ENCODE measurements at places on chromosomes 3 and 15.

DNA sequence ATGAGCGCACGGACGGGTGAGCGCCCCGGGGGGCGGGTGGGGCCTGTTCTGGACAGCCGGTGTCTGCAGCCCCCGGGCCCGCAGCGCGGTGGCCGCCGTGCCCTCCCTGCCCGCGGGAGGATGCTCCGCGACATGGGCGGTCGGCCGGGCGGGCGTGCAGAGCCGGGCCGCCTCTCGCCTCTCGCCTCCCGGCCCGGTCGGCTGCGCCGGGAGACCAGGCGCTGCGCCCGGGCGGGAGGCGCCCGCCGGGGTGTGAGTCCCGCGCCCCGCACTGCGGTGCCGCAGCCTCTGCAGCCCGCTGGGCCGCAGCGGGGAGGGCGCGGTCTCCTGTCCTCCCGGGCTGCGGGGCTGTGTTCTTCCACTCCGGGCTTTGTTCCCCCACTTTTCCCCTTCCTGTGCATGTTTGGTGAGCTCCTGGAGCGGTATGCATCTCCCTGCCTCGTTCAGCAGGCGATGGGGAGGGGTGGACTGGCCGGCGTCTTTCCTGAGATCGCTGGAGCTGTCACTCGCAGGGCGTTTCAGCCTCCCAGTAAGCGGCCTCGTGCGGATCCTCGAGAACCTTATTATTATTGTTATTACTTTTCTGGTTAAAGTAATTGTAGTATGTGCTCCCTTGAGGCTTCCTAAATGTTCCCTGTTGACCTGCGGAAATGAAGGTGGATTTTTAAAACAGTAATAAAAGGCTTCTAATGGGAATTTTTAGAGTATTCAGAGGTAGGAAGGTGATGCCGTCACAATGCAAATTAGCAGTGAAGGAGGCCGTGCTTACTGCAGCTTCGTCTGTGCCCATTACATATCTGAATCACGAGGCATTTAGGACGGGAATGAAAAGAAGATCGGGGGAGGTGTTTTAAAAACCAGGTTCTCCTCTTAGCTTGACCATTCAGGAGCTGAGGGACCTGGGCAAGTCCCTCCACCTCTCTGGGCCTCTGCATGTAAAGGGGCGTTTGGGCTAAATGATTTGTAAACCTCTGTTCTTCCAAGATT lies 593 bp downstream of the TMOD2 start:
- DNase-seq: no peak

DNA sequence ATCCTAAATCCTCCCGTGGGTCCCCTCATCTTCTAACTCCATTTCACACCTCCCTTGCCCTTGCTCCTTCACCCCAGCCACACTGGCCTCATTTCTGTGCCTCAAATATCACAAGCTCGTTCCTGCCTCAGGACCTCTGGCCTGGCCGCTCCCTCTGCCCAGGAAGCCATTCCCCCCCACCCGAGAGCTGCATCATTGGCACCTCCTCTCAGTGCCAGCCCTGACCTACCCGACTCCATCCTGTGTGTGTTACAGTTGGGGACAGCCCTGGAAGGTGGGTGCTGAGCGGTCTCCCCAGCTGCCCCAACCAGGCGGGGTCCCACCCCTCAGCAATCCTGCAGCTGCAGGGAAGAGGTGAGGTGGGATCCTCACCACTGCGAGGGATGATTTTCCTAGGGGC lies 14.5 kb downstream of the PLXND1 start:
- DNase-seq: no peak

DNA sequence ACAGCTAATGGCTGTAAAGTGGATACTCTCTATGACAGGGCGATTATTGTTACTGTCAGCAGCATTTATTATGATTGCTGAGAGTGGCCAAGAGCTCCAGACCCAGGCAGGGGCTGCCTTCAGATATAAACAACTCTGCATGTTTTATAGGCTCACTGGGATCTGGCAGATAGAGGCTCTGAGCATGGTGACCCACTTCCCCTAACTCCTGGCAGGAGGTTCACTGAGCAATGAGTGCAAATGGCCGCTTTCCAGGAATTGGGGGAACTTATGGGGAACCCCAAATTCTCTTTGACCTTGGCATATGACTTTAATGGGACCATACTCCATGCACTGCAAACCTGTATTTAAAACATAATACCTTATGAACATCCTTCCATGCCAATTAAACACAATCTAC lies 59.0 kb downstream of the SCN5A start:
- DNase-seq: no peak

GRCh38 chr15:81221449-81221848 lies 24.8 kb downstream of the IL16 start:
- DNase-seq: no peak

DNA sequence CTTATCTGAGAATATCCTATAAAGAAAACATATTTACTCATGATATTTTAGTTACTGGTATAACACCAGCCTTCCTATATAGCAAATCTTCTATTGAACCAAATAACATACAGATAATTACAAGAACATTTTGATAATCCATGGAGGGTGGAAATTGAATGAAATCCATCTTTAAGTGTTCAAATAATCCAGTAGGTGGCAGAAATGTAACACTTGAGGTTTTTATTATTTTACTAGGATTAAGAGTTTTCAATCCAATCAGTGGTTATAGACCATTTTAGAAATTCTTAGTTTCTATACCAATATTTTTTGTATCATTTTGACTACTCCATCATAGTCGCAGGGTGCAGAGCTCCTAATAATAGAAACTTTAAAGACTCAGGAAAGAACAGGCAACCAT lies 101.9 kb upstream of the KCNH8 start:
- no peak for DNase-seq

DNA sequence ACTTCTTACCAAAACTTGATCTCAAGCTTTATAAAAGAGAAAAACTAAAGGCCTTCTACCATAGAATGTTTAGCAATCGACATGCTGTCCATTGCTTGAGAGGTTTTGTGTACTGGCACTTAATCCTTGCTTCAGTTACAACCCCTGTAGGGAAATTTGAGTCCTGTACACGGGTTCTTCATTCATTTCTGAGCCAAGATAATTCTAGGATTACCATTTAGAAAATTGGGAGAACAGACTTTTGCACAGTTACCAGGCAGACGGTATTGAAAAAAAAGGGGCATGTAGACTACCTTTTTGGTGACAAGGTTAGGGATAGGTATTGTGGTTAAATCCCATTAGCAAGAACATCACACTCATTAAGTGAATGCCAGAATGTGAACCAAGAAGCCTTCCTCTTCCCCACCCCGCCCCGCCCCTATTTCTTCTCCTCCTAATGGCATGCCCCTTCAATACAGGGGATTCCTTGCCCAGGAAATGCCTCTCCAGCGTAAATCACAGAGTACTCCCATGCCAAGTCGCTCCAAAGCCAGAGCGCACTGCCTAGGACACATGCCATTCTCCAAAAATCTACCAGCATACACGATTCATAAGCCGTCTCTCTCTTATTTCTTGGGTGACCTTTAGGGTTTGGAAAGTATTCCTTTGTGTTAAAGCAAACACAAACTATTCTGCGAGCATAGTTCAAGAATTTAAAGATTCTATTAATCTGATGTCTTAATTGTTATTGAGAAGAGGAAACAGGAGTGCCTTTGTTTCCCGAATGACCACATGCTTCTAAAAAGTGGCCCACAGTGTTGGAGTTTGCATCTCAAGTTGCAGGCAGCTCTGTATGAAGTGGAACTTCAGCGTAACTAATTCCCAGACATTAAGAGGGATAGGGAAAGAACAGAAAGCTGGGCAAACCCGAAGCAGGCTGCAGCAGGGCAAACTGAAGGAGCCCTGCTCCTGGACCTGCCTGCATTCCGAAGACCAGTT lies 164.0 kb upstream of the NR2F2 start:
- no peak for DNase-seq

- DNase-seq: no peak
Observed at GRCh38 chr15:61327019-61327631, 98.0 kb upstream of the RORA start.

- DNase-seq: no peak
Observed at GRCh38 chr3:100420885-100421284, 19.5 kb downstream of the LNP1 start.

DNA sequence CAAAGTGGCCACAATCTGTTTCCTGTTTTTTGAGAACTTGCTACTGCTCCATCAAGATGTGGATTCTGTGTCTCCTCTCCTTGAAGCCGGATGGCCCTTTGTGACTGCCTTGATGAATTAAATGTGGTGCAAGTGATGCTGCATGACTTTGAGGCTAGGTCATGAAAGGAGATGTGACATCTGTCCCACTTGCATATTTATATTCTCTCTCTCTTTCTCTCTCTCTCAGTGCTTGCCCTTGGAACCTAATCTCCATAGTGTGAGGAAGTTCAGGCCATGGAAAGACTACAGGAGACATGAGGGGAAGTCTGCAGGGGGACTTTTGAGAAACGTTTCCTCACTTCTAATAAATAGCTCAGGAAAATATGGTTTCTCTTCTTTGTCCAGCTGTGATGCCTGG lies 50.0 kb upstream of the ADPGK start:
- no peak for DNase-seq

DNA sequence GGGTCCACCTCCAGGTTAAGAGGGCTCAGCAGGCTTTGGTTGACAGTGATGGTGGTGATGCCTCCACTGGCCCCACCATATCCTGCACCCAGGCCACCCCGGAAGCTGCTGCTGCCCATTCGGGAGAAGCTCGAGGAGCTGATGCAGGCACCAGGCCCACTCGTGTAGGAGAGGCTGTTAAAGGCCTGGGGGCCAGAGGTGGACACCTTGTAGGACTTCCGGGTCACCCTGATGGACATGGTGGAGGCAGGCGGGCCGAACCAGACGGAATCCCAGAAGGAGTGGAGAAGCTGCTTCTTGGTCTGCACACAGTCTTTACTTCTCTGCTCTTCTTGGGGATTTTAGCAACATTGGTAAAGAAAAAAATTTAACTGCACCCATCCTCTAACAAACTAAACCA lies 65.2 kb upstream of the CDAN1 start:
- DNase-seq: no peak

- no peak for DNase-seq
Observed at GRCh38 chr3:190260301-190260700, 61.9 kb downstream of the CLDN1 start.

DNA sequence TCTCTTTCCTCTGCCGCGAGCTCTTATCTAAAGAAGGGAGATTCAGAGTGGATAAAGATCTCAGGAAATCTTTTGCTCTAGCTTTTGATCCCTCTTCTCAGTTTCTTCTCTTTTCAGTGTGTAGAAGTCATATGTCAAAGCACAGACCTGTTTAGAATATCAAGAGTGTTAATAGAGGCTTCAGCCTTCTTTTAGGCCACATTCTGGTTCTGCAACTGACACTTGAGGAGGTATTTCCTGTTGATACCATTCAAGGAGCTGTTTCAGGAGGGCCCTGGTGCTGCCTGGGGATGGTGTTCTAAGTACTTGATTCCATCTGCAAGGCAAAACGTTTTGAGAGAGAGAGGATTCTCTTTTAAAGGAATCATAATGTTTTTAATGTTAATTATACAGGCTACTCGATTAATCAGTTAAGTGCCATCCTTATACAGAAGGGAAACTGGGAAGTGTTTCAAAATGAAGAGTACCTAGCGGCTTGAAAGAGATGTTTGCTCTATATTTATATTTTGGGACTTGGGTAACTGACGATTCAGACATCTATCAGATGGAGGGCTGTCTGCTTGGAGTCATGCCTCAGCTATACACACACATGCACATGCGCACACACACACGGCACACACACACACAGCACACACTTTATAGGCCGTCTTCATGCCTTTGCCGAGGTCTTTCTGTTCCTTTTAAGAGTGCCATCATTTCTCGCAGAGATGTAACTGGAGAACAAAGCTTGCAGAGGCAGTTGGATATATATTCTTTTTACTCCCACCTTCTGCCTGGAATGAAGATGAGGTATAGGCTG lies 313.9 kb downstream of the PTPRG start:
- DNase-seq: no peak

DNA sequence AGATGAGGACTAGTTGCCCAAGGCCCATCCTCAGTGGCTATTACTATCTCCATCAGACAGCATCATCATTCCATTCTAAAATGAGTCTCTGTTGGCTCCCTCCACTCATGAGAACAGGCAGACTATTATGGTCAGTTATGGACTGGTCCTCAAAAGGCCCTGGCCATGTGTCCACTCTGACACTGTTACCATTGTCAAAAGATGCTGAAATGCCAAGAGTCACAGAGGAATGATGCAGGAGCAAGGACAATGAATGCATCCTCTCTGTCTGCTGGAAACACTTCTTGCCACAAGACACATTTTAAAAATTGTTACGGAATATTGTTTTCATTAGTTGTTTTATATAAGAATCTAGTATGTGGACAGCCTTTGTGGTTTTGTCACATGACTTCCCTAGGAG lies 53.3 kb upstream of the STT3B start:
- DNase-seq: no peak

DNA sequence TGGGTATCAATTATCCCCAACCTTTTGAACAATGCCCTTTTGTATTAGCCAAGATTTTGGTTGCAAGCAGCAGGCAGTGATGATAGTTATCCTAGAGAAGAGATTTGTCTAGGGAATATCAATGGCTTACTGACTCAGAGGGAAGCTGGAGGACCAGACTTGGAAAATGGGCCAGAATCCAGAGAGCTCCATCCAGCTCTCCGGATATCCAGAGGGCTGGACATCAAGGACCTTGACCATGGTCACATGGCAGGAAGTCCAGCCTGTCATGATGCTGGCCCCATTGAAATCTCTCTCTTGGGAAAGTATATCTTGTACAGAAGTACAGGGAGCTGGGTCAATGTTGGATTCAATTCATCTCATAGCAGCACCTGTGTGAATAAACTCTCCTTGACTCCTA lies 148.5 kb upstream of the PDZRN3 start:
- DNase-seq: no peak

DNA sequence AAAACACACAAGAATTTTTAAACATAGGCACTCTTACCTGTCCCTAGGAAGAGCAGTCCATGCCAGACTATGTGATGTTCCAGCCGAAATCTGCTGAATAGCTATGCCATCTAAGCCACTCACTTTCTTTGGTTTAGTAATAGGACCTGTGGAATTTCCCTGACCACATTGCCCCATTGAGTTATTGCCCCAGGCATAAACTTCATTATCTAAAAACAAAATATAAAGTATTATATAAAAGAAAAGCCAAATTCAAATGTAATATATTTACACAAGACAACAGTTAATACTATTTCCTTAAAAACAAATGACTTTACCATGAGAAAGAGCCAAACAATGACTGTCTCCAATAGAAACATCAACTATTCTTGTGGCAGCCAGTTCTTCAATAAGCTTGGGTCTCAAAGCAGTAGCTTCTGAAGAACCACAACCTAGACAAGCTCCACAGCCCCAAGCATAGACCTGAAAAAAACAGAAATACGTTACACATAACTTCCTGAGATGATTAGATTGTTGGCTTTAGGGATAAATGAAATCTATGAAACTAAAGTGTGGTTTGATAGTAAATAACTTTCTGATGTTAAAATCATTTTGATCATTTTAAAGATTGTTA lies 84.3 kb downstream of the HERC1 start:
- no peak for DNase-seq

DNA sequence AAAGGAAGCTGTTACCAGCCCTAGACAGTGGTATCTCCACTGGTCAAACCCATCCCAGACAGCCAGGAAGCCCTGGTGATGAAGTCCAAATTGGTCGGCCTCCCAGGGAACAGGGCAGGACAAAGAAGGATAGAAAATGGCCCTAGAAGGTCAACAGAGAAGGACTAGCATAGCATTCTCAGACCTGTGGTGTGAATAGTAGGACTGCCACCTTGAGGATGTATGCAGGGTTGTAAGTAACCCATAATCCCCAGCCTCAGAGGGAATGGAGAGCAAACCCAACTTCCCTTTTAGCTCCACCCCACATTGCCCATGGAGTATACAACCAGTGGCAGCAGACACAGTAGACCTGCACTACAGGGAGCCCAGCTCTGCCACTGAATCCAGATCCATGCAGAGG lies 68.6 kb upstream of the EIF1B start:
- DNase-seq: no peak

GRCh38 chr3:127735767-127736693 lies 63.3 kb downstream of the ABTB1 start:
- no peak for DNase-seq

- no peak for DNase-seq
Observed at GRCh38 chr15:30872341-30872748, 31.4 kb upstream of the FAN1 start.

Data from effector CD4-positive, alpha-beta T cell (primary cell).